ENCODE measurements at places on chromosomes 13 and 19.

DNA sequence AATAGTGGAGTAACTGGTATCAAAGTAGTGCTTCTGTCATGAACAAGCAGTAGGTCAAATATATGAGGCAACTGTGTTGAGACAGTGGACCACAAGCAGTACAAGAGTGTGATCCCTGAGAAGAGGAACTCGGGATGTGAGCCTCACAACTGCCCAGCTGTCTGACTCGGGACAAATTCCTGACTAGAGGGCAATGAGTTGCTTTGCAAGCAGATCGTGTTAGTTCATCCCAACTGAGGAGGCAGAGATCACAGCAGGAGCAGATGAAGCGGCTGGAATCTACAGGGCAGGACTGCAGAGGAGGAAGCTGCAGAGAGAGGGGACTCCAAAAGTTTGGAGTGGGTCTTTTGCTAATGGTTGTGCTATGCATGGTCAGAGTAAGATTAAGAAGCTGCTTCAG, 741.1 kb downstream of the DIAPH3 start:
- DNase-seq, result no peak

DNA sequence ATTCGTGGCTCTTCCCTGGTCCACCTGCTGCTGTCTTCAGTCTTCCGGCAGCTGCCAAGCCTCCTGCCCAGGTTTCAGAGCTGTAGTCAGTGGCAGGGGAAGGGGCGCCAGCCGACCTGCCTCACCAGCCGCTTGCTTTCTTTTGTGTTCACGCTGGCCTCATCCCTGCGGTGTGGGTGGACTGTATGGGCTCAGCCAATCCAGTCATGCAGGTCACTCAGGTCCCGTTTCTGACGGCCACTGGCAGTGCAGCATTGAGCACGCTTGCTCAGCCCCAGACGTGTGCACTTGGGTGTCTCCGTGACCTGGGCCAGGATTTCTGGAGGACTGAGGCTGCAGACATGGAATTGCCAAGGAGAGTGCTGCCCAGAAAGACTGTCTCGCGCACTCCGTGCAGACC, 26.0 kb downstream of the AP1M1 start:
- DNase-seq, result no peak

GRCh38 chr19:48646722-48647216, 782 bp upstream of the CA11 start:
- DNase-seq, result no peak

- DNase-seq, result no peak
Measured at GRCh38 chr13:89382981-89383380, 1711.8 kb downstream of the SLITRK5 start.

- DNase-seq, result no peak
Measured at GRCh38 chr19:8036434-8037099, 16.0 kb upstream of the CCL25 start.

DNA sequence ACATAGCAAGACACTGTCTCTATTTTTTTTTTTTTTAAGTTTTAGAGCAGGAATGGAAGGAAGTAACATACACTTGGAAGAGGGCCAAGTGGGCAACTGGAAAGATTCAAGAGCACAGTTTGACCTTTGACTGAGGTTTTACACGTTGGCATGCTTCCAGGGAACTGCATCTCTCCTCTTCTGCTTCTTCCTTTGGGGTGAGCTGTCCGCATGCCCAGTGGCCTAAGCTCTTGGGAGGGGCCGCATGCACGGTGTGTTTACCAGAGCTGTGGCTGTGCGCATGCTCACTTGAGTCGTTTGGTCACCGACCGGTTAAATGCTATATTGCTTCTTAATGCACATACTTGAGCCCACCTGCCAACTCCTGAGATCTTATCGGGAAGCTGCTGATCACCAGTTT, 727.7 kb downstream of the UQCRFS1 start:
- no peak for DNase-seq

DNA sequence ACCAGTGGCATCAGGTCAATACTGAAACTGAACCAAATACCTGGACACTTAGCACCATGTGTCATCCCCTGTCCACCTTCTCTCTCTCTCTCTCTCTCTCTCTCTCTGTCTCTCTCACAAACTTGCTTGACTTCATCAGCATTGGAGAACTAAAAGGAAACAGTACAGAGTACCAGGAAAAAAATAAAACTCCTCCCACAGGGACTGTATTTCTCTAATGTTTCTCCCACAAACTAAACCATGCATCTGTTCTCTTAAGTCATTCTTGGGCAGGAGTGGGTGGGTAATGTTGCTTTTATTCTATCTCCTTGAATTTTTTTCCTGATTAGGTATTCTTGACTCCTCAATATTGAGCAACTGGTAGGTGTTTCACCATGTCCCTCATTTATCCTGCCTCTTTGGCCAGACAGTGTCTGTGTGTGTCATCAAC, 112.9 kb upstream of the CACNA1A start:
- no peak for DNase-seq

- DNase-seq, result no peak
Measured at GRCh38 chr13:28434926-28435325, 60.0 kb downstream of the FLT1 start.

- no peak for DNase-seq
Measured at GRCh38 chr19:43779820-43780219, 953 bp downstream of the KCNN4 start.

DNA sequence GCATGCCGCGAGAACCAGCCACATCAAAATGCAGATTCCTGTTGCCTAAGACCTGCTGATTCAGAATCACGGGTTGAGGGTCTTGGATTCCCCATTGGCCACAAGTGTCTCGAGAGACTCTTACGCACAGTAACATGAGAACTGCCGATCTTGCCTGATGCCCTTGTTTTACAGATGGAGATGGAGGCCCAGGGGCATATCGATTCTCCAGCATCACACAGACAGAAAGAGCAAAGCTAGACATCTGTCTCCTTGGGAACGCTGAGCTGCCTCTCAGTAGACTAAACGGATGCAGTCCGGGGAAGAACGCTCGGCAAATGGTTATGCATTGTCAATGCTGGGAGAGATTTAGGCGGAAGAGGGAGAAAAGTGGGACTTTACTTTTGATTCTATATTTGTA, 5.4 kb downstream of the NLRP12 start:
- DNase-seq, result no peak

GRCh38 chr13:79477968-79478367, 3.0 kb upstream of the NDFIP2 start:
- no peak for DNase-seq

- no peak for DNase-seq
Measured at GRCh38 chr19:50793558-50794065, 3.4 kb downstream of the ACP4 start.

DNA sequence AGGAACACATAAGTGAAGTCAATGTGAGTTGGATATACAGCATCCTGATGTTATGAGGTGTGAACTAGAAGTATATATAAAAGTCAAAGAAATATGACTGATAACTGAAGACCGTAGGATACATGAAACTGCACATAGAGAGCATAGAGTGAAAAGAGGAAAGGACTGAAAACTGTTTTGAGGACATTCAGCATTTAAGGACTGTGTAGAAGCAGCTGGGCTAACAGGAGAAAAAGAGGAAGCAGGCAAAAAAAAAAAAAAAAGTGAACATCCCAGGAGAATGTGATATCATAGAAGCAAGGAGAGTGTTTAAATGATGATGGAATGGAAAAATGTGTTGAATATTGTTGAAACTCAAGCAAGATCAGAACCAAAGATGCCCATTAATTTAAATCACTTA, 363.5 kb downstream of the PCDH20 start:
- no peak for DNase-seq

- DNase-seq, result no peak
Measured at GRCh38 chr19:46232029-46232428, 2.5 kb downstream of the IGFL1 start.

DNA sequence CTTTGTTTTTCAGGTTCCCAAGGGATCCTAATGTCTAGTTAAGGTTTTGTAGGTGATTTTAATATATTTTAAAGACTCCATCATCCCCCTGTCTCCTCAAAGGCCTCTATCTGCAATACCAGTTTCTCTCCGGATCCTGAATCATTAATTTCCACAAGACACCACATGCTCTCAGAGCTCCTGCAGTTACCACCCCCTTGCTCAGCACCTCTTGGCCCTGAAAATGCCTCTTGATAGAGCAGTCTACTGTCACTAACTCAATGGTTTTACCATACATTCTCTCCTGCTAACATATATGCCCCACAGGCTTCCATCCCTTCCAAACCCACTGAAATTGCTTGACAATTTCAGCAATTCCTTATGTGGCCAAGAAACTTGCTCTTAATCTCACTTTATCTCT, 1.9 kb upstream of the PEG3 start:
- DNase-seq, result no peak

GRCh38 chr19:8001651-8001994, 3.8 kb downstream of the ELAVL1 start:
- no peak for DNase-seq

- DNase-seq, result no peak
Measured at GRCh38 chr13:74205313-74205690, 71.1 kb upstream of the KLF12 start.

- no peak for DNase-seq
Measured at GRCh38 chr13:58617880-58618665, 986.5 kb downstream of the PCDH17 start.

GRCh38 chr19:48552406-48553322, 692 bp downstream of the SULT2B1 start:
- DNase-seq, result no peak

DNA sequence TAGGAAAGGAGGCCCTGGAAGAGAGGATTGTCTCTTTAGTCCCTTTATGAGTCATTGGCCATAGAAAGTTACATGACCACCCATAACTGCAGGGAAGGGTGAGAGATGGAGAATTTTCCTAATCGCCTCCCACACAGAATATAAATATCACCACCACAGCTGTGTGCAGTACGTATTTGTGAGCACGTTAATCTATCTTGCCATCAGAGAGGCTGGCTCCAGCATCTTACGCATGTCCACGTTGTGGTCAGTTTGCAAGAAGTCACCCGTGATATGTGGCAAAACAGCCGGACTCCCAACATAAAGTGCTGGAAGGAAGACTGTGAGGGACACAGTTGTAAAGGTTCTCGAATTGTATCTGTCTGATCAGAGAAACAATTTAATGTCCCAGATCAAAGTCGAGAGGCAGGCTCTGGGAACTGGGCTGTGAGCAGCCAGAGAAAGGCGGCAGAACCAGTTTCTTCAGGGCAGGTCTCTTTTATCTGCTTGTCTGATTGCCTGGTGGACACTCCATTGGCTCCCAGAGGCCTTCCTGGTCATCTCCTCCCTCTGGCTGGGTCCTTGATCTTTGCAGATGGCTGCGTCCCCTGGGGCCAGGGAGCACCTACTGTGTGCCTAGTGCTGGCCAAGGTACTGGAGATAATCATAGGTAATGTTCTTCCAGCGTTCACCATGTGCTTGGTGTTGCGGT, 74.9 kb downstream of the SIPA1L3 start:
- no peak for DNase-seq

DNA sequence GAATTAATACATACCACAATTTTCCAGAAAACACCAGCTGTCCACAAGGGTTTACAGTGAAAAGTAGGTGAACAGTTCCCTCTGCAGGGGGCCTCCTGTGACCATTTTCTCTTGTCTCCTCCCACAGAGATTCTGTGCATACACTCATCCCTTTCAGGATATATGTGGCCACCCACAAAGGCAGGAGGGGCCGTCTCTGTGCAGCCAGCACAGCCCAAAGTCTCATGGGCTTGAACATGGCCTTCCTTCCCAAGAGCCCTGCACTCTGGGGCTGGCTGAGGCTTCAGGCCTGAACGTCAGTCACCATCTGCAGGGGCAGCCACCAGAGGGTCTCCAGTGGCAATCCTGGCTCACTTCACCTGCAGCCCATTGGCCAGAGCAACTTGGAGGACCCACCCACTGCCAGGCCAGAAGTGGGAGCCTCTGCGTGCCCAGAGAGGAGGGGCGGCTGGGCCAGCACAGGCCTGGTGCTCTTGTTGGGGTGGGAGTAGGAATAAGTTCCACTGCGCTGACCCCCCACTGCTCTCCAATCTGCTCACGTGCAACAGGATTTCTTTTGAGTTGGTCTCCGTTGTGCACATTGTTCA, 25.1 kb downstream of the TMEM161A start:
- no peak for DNase-seq

- no peak for DNase-seq
Measured at GRCh38 chr13:78410164-78410563, 193.2 kb downstream of the POU4F1 start.

- no peak for DNase-seq
Measured at GRCh38 chr13:85615031-85615430, 184.2 kb downstream of the SLITRK6 start.

- DNase-seq, result no peak
Measured at GRCh38 chr13:48626726-48627451, 26.8 kb upstream of the CYSLTR2 start.

DNA sequence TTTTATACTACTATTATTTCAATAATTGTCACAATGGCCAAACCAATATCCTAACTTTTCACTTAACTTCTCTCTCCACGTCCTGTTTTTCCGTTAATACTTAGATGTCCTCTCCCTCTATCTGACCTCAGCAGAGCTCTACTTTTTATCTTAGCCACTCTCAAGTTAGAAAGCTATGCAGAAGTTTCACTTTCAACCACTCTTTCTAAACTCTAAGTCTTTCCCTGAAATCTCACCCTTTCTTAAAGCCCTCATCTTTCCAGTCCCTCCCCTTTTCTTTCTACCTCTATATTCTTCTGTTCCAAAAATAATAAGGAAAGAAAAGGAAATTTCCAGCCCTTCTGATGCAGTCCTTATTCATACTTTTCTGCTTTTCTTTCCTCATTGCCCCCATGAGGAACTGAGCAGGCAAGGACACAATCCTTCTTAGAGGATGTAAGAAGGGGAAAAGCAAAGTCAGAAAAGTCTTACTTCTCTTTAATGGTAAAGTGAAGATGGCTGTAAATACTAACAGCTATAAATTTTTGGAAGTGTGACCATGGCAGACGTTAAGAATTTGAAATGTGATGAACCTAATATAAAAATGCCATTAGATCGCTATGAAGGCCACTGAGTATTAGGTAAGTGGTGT, 23.0 kb downstream of the FAM216B start:
- no peak for DNase-seq

- DNase-seq, result no peak
Measured at GRCh38 chr13:73922493-73923393, 211.5 kb downstream of the KLF12 start.

- no peak for DNase-seq
Measured at GRCh38 chr19:29815231-29815630, 3.4 kb downstream of the CCNE1 start.

All from GM12892 (cell line).